ENCODE measurements at places on chromosomes 16 and 17.

GRCh38 chr16:66512272-66513110, 37.4 kb downstream of the TK2 start:
- no peak for DNase-seq

- no peak for DNase-seq
Measured at GRCh38 chr16:58385218-58385773, 7.0 kb upstream of the GINS3 start.

DNA sequence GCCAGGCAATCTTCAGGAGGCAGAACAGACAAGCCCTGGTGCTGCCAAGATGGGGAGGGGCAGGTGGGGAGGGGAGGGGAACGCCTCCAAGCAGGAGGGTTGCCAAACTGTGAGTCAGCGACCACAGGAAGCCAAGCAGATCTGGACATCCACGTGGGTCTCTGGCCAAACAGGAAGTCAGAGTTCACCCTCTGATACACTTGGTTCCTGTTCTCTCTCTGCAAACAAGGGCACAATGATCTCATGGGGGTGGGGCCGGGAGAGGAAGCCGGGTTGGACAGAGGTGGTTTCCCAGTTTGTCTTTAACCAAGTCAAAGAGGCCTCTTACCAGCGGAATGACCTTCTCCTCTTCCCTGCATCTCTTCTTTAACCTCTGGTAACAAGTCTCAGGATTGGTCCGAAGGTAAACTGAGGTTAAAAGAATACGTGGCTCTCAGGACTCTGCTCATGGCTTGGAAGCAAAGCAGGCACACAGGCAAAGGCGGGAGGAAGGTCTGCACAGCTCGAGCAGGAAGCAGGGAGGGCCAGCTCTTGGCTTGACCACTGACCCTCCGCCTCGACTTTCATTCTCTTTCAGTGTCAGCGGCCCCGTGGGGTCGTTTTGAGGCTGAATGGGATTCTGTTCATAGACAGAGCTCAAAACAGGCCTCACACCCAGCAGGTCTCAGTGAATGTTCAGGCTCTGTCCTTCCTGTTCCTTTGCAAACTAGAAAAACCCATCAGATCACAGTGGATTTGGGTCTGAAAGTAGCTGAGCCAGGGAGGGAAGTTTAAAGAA, 32.9 kb downstream of the TK2 start:
- DNase-seq, result peak; percentile 78

GRCh38 chr17:81295676-81296381, 722 bp upstream of the SLC38A10 start:
- peak; percentile 64 for DNase-seq

GRCh38 chr17:6660805-6661463, 9.4 kb downstream of the C17orf100 start:
- DNase-seq, result no peak

- peak; percentile 78 for DNase-seq
Measured at GRCh38 chr17:7854078-7854777, 638 bp upstream of the TMEM88 start.

DNA sequence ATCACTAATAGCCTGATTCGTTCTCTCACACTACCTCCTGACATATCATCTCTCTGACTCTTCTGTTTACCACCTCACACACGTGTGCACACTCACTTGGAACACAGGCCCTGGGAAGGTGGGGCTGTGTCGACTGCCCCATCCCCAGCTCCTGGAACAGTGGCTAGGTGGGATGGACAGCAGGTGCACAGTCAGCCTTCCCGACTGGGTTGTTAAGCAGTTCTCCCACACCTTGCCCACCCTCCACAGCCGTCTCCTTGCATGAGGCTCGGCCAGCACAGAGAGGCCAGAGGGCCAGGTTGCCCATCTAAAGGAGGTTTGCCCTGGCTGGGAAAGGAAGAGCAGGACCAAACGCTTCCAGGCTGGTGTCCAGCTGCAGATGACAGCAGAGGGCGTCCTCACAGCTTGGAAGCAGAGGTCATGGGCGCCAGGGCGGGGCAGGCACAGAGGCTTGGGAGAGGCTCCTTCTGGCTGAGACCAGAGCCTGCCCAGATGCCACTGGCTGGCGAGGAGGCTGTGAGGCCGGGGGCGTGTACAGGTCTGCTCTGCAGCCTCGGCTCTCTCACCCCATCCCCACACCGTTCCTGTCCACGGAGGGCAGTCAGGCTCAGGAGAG, 92.8 kb downstream of the AMFR start:
- peak; percentile 71 for DNase-seq

DNA sequence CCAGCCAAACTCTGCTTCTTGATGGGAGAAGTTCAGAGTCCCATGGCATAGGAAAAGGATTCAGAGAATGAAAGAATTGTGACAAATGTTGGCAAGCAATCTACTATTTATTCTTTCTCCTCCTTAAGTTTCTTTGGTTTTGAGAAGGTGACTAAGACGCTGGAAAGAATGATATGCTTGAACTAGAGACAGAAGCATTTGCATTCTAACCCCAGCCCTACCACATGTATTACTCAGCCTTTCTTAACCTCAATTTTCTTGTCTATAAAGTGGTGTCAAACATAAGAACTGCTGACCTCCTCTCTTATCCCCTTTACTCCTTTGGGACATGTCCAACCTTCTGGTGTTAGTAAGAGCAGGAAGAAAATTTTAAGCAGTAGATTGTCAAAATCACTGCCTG, 124.7 kb downstream of the HS3ST2 start:
- no peak for DNase-seq

GRCh38 chr17:56424543-56425044, 168.9 kb upstream of the NOG start:
- no peak for DNase-seq

DNA sequence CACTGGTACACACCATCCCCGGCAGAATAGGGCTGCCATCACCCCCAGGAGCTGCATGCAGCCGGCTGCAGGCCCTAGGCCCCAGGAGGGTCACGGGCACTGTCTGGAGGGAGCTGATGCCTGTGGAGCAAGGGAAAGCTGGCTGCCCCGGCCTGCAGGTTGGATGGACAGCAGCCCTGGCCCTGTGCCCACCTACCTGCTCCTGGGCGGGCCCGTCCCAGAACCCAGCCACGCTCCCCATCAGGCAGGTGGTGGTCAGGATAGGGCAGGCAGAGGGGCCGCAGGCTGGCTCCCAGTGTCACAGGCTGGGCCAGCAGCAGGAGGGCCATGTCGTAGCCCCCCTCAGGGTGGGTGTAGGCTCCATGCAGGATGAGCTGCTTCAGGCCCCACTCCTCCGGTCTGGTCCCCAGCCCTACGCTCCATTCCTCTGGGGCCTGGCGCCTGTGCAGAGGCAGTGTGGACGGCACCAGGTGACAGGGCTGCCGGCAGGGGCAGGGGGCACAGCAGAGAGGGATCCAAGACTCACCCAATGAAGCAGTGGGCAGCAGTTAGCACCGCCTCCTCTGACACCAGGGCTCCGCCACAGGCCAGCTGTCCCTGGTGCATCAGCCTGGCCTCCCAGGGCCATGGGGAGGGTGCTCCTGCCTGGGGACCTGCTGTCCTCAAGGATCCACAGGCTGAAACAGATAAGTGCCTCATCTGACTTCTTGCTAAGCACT, 4.0 kb downstream of the PRSS53 start:
- no peak for DNase-seq

GRCh38 chr17:80774643-80775281, 216.9 kb upstream of the CHMP6 start:
- no peak for DNase-seq

GRCh38 chr17:64661726-64661975, 456 bp downstream of the SMURF2 start:
- no peak for DNase-seq

DNA sequence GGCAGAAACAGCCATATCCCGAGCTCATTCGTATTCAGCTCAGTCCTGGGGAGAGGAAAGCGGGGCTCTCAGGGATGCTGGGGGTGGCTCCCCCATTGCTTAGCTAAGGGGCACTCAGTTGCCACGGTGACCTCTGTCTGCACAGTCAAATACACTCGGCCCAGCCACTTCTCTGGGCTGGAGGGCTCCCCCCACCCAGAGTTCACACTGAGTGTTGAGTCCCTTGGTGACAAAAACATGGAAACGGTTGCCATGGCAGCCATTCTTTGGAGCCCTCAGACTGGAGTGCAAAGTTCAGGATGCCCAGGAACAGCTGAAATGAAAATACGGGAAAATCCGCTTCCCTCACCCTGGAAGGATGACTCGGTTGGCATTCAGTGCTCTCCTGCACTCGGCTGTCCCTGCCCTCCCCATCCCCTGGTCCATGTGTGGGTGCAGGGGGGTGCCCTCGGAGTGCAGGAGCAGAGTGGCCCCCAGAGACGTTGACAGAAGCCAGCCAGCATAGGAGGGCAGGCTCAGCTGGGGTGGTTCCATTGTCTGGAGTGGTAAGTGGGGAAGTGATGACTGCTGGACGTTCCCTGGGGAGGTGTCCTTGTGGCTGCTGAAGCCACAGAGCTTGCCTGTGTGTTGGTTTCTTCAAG, 216.5 kb downstream of the NTN1 start:
- DNase-seq, result peak; percentile 73

- DNase-seq, result peak; percentile 25
Measured at GRCh38 chr16:64478252-64478906, 643.5 kb downstream of the CDH11 start.

- DNase-seq, result no peak
Measured at GRCh38 chr17:33753452-33753851, 460.4 kb upstream of the ASIC2 start.

DNA sequence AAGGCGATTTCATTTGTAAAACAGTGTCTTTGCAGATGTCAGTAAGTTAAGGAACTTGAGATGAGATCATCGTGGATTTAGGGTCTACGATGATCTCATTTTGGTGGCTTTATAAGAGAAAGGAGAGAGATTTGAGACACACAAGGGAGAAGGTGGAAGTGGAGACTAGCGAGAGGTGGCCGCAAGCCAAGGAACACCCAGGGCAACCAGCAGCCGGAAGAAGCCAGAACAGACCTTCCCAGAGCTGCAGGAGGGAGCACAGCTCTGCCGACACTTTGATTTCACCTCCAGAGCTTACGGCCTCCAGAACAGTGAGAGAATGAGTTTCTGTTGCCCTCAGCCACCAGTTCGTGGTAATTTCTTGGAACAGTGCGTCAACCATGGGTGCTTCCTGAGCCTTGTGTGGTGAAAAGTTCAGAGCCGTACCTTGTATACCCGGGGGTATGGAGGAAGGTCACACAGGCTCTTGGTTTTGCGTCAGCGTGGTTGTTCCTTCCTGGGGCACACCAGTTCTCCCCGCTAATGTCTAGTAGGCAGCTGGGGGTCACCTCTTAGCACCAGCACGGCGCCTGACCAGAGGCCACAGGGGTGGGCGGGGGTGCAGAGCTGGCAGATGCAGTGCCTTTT, 12.9 kb upstream of the SEC14L1 start:
- DNase-seq, result peak; percentile 91

GRCh38 chr17:8384801-8385378, 1.9 kb upstream of the RPL26 start:
- DNase-seq, result peak; percentile 35

- DNase-seq, result no peak
Measured at GRCh38 chr16:23196539-23196938, 14.0 kb downstream of the SCNN1G start.

DNA sequence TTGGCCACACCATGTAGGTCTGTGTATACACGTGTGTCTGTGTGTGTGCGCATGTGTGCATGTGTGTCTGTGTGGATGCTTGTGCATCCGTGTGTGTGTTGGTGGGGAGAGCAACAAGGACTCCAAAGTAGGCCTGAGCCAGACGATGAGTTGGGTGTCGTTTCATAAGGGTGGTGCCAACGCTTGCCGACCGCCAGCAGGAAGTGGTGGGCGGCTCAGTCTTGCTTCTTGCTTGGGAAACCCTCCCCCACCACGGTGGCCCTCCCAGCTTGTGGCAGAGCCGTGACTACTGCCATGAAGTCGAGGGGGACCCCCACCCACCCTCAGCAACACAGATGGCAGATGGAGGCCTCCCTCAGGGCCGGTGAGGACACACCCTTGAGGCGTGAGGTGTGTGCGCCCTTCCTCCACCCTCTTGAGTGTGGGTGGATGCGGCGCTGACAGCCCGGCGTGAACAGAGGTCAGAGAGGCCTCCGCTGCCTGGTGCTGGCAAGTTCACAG, 17.5 kb downstream of the SBK1 start:
- no peak for DNase-seq

GRCh38 chr16:78729687-78730086, 630.2 kb downstream of the WWOX start:
- no peak for DNase-seq

GRCh38 chr17:78349891-78350642, 9.8 kb downstream of the SOCS3 start:
- no peak for DNase-seq

DNA sequence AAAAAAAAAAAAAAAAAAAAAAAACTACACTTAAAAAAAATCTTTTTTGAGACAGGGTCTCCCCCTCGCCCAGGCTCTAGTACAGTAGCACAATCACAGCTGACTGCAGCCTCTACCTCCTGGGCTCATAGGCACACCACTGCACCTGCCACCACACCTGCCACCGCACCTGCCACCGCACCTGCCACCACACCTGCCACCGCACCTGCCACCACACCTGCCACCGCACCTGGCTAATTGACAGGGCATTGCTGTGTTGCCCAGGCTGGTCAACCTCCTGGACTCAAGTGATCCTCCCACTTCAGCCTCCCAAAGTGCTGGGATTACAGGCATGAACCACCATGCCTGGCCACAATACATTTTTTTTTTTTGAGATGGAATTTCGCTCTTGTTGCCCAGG, 17.6 kb upstream of the WDR45B start:
- DNase-seq, result no peak

DNA sequence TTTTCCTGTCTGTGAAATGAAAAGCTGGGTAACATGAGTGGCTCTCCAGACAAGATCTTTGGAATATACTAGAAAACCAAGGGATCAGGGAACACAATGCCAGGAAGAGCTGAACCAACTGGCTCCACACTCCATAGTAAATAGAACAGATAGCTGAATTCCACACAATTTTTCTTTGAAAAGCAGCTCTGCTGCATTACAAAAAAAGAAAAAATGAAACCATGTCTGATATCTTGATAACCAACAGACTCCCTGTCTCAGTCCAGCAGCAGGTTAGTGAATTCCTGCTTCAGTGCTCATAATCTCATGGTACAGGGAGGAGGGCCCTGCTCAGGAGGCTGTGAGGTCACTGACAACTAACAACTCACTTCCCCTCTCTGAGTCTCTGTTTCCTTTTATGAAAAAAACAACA, 97.1 kb downstream of the CDH11 start:
- DNase-seq, result no peak

DNA sequence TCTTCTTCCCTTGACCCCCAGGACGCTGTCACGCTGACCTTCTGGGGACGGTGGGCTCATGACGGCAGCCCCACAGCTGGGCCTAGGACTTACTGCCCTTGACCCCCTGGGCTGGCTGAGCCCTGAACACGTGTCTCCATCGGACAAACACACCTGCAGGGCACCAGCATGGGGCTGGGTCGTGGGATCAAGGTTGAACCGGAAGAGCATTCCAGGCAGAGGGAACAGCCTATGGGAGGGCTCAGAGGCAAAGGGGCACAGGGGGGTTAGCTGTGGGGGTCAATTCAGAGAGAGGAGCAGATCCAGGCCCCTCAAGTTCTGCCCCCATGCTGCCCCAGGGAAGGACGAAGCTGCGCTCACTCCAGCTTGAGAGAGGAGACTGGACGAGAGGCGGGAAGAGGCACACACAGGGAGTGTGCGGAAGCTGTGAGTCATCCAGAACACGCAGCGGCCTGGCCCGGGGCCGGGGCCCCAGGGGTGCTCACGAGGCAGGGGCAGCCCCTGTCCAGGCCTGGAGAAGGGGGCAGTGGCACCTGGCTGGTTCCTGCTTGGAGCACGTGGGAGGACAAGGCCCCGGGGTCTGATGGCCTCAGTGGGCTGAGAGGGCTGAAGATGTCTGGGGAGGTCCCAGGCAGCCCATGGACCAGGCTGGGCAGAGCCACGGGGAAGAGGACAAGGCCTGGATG, 9.9 kb downstream of the SSTR5 start:
- DNase-seq, result peak; percentile 56

- DNase-seq, result no peak
Measured at GRCh38 chr16:2329532-2329931, 11.0 kb downstream of the ABCA3 start.

- DNase-seq, result no peak
Measured at GRCh38 chr17:49951362-49952082, 17.5 kb upstream of the DLX4 start.
